Activated CD4-positive, alpha-beta T cell treated with anti-CD3 and anti-CD28 coated beads, Interleukin-2, amount 10 ng/mL, durations not matched to agents 24 days and 14 days (primary cell): ENCODE measurements at places on chromosomes 12 and 14.

DNA sequence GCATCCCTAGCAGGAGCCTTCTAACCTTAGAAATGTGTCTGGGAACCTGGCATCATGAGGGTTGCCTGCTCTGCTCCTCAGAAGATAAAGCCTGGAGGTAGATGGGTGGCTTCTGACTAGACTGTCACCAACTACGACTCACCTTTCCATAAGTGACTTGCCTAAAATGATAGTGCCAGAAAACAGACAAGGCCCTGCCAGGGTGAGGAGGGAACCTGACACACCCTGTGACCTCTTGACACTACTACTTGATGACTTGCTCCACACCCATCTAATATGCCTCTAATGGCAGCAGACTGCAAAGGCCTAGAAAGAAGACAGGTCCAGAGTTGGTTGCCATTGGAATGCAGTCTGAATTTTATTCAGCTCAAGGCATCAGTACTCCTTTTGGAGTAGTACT, 9.4 kb downstream of the RNF41 start:
- DNase-seq: no peak

- no peak for DNase-seq
These were observed 6.7 kb downstream of the SMUG1 start for GRCh38 chr12:54182086-54182485.

DNA sequence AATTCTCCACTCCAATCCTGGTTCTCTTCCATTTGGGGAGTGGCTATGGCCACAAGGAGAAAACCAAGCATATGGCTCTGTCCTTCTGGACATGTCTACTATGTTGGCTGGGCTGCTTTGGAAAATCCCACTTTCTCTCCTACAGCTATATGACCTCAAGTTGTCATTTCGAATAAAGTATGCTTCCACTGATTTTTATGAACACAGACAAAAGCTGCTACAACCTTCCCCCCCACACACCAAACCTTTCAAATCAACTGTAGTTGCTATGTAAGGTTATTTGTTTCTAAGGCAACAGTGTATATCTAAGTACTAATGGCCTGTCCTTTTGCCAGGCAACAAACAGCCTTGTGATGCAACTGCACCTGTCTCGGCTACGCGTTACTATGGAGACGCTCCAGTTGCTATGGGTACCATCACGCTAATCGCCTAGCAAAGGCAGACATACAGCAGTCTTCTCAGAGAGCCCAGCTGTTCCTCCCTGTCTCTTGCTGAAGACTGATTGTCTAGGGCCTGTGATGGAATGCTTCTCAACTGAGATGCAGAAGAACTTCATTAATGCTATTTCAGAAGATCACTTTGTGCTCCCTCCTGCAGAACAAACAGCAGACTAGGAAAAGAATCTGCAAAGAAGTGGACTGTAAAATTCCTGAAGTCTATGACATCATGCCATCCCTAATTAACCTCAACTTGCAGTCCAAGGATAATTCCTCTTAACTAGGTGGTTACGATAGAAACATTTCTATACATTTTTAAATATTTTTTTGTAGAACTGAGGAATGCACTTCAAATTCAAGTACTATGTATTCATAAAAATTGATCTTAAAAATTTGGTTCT, 67.6 kb downstream of the FOXN3 start:
- peak; percentile 67 for DNase-seq

GRCh38 chr14:96934638-96935330, 137.6 kb downstream of the VRK1 start:
- DNase-seq: no peak

- no peak for DNase-seq
These were observed 131.5 kb downstream of the CHST11 start for GRCh38 chr12:104588047-104588920.

DNA sequence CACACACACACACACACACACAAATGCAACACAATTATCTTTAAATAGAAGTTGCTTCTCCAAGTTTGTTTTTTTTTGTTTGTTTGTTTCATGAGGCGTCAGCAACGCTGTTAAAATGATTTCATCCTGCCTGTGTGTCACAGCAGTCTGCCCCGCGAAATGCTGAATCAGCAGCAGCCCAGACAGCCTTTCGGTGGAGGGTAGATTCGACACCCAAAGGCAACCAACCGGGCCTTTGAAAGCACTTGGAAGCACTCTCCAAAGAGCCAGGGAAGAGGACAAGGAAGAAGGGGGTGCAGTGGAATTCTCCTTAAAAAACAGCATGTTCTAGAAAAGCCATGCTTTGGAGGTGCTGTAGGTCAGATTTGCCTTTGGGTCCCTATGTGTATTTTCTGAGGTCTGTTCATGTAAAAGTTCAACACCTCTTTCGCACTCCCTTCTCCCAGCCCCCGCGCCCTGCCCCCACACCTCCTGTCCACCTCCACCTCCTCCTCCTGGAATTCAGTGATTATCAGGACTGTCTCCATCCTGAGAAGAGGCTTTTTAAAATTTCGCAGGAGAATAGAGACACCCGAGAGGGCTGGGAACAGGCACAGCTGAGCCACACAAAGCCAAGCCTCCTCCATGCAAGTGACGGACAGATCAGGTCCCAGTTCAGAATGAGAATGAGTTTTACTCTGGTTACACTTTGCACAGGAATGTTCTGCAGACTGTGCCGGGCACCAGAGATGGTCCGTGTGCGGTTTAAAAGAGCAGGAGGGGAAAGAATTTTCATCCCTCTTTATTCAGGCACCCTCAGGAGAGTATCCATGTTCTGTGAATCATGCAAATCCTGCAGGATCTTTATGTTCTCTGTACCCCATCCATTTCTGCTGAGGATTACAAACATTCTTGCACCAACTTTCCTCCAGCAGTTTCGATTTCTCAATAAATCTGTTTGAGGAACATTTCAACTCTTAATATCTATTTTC, 177.9 kb downstream of the ETV6 start:
- no peak for DNase-seq
